ENCODE measurements at places on chromosomes 3 and 15.
A peak's percentile ranks its signal among the peaks of the same experiment; 100 is the strongest.

GRCh38 chr3:196207159-196207832, 3.9 kb downstream of the ZDHHC19 start:
- DNase-seq, result no peak

DNA sequence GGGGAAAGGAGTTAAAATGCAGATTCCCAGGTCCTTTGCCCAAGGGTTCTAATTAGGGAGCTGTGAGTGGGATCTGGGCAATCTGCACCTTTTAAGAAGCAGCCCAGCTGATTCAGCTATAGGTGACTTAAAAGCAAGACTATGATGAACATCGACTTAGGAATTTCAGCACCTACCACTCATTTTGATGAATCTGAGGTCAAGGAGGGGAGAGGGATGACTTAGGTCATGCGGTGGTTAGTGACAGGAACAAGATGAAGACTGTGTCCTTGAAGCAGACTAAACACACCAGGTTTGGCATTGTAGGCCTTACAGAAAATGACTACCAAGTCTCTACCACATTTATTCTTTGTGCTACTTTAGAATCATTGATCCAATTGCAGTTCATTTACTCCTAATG, 196.3 kb downstream of the DTWD1 start:
- DNase-seq, result no peak

GRCh38 chr3:196246612-196247308, 30.4 kb downstream of the SLC51A start:
- DNase-seq, result no peak

DNA sequence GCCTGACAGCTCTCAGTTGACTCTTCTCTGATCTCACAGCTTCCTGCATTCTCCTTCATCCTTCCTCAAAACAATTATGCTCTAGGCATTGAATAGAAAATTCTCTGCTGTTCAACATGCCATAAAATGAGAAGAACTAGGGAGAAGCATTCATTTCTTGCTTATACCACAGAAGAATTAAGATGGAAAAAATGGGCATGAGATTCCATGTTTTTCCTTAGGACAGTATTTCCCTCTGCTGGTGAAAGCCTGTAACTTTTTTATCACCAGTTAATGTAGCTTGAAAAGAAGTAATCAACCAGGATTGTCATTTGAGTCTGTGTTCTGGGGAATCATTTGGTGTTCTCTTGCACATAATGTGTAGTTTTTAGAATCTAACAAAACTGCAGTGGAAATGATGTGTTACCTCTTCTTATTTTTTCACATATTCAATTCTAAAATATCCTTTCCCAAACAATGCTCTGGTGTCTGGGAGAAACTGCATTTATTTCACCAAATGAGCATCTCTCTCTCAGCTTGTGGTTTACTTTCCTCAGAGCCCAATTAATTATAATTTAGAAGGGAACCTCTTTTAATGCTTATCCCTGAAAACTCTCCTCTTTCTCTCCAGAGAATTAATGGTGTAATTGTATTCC, 92.8 kb upstream of the DCBLD2 start:
- peak; percentile 12 for DNase-seq

DNA sequence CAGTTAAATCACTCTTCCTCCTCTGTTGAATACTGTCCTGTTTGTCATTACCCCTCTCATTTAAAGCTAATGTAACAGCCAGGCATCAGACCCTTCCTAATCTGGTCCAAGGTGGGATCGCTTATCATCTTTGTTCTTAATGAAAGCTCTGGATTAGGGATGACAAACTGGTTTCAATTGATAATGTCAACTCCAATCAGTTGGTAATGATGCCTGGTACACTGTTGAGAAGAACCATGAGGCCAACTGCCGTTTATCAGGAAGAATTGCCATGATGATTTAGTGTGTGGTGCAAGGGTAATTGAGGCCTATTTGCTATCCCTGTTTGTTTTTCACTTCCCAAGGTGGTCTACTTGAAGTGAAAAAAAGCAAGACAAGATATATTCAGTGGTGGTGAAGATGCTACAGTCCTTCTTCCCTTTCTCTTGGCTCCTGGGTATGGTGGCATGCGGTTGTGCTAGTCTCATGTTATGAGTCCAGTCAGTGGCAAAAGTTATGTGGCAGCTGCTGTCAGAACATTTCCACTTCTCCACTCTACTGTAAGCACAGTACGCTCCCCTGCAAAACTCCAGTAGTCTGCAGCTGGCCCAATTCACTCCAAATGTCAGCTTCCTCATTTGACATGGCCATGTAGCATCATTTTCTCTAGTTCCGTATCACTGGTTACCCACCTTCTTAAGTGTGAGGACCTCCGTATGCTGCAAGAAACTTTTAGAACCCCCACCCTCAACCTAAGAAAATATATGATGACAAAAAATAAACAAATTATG, 72.5 kb downstream of the MORC1 start:
- DNase-seq, result no peak

DNA sequence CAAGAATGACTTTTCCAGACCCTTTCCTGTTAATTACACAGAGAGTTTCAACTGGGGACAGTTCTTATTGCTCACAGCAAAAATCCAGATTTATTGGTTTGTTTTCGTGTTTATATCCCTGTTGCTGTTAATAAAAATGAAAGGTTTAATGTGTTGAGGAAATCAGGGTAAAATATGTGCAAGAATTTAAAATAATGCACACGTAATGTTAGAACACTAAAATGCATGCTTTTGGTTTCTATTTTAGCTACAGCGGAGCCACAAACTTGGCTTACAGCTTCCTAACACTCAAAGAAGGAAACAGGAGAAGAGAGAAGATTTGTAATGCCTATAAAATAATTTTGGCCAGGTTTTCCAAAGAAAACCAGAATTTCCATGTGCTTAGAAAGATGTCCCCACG, 62.7 kb downstream of the CASR start:
- no peak for DNase-seq

DNA sequence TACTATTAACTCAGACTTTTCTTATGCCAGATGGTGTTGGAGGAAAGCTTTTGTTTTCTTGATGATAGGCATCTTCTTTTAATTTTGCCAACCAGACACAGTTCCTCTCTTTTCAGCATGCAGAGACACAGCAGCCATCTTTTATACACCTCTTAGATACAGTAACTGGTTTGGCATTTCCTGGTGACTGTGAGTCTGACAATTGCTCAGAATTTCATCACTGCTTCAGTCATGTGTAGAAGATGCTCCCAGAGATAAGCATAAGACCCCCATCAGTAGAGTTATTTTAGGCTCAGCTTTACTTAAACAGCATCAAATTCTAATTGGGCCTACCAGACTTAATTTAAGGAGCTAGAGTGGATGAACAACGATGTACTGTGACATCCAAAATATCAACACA, 779.0 kb downstream of the SQOR start:
- no peak for DNase-seq

DNA sequence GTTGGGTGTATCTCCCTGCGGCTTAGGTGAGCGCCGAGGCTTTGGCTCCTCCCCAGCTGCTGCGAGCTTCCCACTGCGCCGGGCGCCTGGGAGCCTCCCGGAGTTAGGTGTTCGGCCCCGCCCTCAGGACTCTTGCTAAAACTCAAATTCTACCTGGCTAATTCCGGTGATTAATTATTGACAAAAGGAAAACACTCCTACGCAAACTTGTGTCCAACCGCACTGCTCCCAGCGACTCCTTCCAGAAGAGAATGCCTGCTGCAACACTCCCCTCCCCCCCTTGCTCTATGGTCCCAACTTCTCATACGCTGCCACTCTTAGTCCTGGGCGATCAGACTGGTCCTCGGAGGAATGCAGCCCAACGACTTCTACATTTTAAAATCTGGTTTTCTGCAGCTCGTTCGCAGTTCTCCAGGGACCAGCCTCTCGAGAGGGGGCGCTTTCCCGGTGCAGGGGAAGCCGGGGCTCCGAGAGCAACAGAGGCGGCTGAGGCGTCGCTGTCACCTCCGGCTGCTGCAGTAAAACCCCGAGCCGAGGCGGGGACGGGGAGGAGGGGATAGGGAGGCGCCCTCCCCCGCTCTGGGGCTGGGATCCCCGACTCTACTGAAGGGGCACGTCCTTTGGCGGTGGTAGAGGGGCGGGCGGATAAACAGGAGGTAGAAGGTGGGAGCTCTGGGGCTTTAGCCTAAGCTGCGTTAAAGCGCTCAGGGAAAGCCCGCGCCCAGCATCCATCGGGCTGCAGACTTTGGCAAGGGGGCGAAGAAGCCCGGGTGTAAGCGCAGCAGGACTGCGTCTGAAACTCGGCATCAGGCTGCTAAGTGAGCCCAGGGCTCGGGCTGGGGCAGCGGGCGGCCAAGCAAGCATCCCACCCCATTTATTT, at the start of gene SPTSSB:
SPTSSB (minus strand) TSS at position 77 of the 880 bp plus-strand sequence. CDS start 25,194 bp downstream, outside the sequence.
- DNase-seq, result peak; percentile 76
